Common myeloid progenitor, CD34-positive (primary cell): ENCODE measurements at places on chromosomes 2 and 18.

GRCh38 chr2:233164967-233165366 lies 86.5 kb upstream of the ATG16L1 start:
- DNase-seq: no peak

- DNase-seq: no peak
Measured at GRCh38 chr2:98551316-98551715, 57.0 kb downstream of the COA5 start.

DNA sequence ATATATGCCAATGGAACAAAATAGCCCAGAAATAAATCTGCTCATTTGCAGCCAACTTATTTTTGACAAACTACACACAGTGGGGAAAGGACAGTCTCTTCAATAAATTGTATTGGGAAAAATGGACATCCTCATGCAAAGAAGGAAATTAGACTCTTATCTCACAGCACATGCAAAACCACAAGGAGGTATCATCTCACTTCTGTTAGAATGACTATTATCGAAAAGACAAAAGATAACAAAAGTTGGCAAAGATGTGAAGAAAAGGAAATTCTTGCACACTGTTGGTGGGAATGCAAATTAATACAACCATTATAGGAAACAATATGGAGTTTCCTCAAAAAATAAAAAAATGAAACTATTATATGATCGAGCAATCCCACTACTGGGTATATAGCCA lies 16.3 kb upstream of the WDR75 start:
- no peak for DNase-seq

DNA sequence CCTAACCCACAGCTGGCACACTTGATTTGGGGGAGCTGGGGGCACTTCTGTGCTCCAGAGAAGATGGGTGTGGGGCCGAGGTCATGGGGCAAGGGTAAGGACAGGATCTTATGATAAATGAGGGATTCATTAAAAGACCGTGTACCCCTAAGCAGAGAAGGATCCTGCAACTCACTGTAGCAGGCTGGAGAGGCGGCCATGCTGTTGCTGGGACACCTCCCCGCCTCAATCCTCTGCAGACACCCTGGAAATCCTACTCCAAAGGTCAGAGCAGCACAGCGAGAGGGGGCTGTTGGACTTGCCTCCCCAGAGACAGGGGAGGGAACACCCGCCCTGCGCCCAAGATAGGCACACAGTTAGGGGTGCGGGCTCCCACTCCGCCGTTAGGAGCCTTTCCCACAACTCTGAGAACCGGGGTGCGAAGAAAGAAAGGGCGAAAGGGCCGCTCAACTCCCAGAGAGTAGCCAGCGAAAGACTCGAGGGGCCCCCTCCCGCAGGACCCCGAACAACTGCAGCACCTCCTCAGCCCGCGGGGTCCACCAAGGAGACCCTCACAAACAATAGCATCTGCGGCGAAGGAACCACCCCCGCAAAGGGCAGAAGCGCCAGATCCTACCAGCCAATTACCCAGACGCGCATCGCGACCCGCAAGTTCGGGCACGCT lies 1.4 kb downstream of the PARD6G start:
- DNase-seq: no peak

- no peak for DNase-seq
Measured at GRCh38 chr2:147017951-147018645, 826.7 kb upstream of the ACVR2A start.

GRCh38 chr18:55546851-55547704 lies 40.9 kb downstream of the TCF4 start:
- DNase-seq: no peak

GRCh38 chr2:207503234-207503633 lies 26.5 kb upstream of the CREB1 start:
- no peak for DNase-seq

DNA sequence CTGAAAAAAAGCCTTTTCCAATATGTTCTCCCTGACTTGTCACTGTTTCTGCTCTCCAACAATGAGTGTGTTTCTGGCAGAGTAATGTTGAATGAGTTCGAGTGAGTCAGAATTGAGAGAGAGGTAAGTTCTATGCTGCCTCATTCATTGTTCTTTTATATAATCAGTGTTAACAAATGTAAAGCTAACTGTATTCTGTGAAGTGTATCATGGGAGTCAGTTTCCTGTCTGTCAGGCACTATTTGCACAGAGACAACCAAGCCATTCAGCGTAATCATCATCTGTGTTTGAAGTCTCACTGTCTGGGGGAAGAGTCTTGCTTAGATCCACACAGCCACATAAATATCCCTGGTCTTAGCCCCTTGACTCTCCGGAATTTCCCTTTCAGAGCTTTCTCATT lies 22.0 kb upstream of the UPP2 start:
- no peak for DNase-seq

DNA sequence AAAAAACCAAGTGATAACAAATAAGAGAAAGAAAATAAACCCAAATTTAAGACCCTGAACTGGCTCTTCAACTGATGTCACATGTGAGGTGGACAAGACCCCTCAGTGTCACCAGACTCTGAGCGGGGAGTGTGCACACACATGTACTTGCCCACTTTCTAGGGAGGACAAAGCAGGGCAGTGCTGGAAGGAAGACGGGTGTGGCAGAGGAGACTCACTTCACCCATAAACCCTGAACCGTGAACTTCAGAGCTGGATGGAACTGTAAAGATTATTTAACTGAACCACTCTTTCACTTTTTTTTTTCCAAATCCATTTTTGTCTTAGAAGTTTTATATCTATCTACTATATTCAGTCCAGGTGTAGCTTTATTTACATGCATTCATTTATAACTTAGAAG lies 12.3 kb downstream of the PLA2R1 start:
- DNase-seq: no peak

DNA sequence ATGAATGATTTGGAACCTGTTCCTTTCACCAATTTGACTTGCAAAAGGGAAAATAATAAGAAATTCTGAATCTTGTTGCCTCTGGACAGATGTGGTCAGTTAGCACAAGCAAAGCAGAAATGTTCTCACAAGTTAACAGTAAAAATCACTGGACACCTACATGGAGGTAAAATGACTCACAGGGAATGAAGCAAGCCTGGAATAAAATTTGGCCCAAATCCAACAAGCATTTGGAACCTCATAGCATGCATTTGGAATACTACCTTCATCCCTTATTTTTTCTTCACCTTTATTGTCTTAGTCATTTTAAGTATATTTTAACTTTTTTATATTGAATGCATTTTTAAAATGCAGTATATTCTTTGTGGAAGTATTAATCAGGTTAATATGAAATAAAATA lies 602.9 kb downstream of the ARHGAP15 start:
- no peak for DNase-seq

GRCh38 chr2:171847627-171848026 lies 46.4 kb downstream of the SLC25A12 start:
- no peak for DNase-seq
